ENCODE measurements at places on chromosomes 12 and 14. TPM values are rescaled to one million over a fixed set of nuclear protein-coding genes. Genes with fewer than 3 reads are reported as not detected.
A peak's percentile ranks its signal among the peaks of the same experiment; 100 is the strongest.

DNA sequence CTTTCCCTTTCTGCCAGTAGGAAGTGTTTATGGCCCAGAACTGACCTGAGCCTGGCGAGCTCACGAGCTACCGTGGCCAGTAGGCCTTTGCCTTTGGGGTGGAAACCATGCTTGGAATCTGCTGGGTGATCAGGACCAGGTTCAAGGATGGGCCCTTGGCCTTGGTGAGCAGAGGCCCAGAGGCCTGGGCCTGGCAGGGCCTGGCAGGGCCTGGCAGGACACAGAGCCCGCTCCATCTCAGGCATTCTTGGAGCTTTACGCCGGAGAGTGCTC is 184.8 kb upstream of the RTL1 start:
- DNase-seq: no peak

DNA sequence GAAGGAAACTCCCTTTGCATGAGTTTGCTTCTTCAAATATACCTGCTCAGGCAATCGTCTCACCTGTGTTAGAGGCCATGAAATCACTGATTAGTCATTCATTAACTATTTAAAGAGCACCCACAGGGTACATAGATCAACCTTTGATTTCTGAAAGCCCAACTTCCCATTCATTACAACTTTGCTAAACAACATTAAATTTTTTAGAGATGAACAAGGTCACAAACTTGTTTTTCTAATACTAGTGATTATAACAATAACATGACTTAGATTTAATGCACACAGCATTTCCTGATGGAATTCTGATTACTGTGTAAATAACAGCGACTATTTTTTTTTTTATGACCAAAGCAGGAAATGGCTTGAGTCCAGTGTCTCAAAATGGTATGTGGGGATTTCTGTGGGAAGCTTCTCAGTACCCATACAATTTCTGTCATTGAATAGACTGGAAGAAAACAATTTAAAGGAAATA is 5.4 kb upstream of the ERO1A start:
- no peak for DNase-seq

- DNase-seq: no peak
These were observed 20.0 kb downstream of the KIF5A start for GRCh38 chr12:57569858-57570257.

DNA sequence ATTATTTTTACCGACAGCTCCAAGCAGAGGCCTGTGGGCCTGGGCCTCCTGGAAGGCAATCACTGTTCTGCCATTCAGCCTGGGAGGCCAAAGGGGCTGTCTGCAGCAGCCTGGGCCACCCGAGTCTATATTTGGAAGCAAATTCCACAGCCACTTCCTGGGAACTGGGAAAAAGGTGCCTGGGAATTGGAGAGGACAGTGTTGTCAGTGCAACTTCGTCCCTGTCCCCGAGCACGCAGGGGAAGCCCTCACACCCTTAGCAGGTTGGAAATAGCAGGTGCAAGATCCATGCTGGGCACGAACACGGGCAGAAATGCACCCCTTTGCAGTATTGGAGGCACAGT is 9.6 kb upstream of the TBX5 start:
- DNase-seq: no peak

TAS2R42 gene
- total RNA-seq: not detected

TESPA1 gene
- total RNA-seq: 1.0 TPM

PIWIL1 gene
- not detected for total RNA-seq

GRCh38 chr12:105222726-105223351 is 13.1 kb downstream of the APPL2 start:
- DNase-seq: no peak

DNA sequence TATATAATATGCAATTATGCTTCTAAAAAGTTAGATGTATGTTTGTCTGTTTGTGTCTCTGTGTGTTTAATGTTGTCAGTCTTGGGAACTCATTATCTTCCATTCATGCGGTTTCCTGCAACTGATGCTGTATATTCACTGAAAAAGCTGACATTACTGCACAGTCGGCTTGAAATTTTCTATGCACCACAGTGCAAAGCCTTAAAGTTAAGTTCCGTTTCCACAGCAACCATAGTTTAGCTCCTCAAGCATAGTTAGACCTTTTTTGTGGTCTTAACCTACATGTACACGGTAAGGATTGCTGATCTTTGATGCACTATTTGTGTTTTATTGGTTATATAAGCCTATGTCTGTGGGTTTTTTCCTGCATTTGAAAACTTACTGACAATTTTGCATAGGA is 309.4 kb downstream of the KCNC2 start:
- no peak for DNase-seq

IFNG-AS1 gene
- 0.54 TPM for total RNA-seq

- no peak for DNase-seq
These were observed 9.9 kb downstream of the MAP3K12 start for GRCh38 chr12:53489242-53489864.

DNA sequence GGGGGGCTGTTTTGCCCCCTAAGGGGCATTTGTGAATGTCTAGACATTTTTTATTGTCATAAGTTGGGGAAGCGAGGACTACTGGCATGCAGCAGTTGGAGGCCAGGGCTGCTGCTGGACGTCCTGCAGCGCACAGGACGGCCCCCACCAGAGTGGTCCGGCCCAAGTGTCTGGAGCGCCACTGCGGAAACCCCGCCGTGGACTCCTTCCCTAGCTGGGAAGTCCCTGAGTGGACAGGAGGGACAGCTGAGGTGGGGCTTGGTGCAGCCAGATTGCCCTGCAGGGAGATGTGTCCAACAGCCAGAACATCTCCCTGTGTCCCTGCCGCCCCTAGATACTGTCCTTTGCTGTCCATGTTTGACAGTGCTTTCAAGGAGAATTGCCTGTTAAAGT is 5.5 kb downstream of the CKB start:
- DNase-seq: peak; percentile 38

GRCh38 chr12:55822228-55822627 is 4.4 kb downstream of the ORMDL2 start:
- no peak for DNase-seq

- DNase-seq: no peak
These were observed 1039.9 kb upstream of the USP15 start for GRCh38 chr12:61220337-61220736.

GRCh38 chr12:1226951-1227350 is 235.9 kb downstream of the ERC1 start:
- DNase-seq: no peak
